ENCODE measurements at places on chromosomes 2 and 18.

DNA sequence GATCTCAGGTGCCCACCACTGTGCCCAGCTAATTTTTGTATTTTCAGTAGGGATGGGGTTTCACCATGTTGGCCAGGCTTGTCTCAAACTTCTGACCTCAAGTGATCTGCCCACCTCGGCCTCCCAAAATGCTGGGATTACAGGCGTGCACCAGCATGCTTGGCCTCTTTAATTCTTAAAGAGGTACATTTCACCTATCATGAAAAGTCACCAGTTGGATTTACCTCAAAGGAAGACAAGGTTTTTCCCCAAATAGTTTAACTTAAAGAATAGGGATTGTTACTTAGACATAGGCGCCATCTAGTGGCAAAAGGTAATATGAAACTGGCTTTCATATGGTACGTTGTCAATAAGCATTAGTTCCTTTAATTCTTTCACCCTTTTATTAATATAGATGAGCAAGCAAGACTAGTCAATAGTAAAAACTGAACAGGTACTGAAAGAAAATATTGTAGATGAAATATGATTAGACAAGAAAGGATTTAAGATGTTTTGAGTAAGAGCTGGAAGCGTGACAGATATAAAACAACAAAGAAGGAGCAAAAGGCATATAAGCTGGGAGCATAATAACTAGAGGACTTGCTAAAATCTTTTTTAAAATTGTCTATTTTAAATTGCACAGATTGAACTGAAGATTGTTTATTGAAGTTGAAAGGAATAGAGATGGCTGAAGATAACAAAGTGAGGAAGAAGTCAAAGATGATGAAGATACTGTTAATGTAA lies 35.0 kb upstream of the PSMD14 start:
- peak; percentile 45 for DNase-seq

DNA sequence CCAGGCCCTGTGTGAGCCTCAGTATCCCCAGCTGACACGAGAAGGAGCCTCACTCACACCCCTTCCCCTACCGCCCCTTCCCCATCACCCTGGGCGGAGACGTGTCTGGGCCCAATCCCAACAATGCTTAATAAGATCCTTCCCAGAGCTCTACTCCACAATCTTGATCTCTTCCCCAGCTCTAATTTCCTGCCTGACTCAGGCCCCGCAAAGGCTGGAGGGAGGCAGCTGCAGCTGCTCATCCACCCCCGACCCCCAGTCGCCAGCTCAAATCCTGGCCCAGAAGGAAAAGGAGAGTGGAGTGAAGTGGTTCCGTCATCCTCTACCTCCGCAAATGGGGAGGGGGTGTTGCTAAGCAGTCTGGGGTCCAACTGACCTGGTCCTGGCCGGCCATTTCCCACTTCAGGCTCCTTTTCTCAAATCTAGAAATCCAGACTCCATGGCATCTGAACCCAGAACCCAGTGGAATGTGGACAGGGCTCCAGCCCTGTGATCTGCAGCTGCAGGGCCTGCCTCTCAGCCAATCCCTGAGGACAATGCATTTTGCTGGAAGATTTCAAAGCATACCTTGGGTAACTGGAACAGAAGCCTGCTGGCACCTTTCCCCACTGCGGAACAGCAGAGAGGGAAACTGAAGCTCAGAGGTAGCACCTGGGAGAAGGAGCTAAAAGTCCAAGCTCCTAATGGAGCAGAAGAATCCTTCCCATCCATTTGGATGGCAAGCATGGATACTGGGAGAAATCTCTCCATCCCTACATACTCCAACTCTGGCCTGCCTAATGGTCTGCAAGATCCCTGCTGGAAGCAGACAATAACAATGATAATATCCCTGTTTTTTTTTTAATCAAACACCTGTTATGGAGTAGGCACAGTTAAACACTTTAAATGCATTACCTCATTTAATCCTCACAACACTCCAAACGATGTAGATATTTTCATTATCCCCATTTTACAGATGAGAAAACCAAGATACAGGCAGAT lies 5.6 kb upstream of the TNS1 start:
- DNase-seq = no peak

GRCh38 chr2:27720004-27720551 lies 51.4 kb upstream of the MRPL33 start:
- DNase-seq = no peak

GRCh38 chr2:225630824-225631533 lies 231.5 kb downstream of the NYAP2 start:
- DNase-seq = no peak

- no peak for DNase-seq
Observed at GRCh38 chr2:96213379-96213778, 4.8 kb upstream of the STARD7 start.

DNA sequence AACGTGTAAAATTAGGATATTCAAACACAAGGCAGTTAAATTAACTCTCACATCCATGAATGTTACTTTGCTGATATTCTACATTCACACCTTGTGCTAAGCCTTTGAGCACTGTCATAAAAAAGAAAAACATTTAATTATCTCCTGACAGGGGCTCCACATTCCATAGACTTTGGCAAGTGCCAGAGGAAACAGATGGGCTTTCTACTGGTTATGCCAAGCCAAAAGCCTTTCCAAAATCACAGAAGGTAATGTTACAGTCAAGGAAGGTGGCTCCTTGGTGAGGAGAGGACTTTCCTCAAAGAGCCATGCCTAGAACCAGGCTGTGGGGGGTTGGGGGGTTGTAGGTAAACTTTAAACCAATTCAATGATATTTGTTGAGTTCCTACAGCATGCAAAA lies 12.4 kb downstream of the MYO5B start:
- no peak for DNase-seq

DNA sequence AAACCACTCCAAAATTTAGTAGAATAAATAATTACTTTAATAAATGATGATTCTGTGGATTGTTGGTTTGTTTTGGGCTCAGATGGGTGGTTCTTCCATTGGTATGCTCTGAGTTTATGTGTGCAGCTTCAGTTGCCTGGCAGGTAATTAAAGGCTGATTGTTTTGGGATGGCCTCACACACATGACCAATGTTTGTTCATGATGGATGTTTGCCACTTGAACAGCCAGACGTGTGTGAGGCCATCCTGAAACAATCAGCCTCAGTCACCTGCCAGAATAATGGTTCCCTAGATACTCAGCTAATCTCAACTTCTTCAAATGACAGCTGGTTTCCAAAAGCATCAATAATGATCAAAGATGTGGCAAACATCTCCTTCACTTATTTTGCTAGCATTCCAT lies 352.5 kb upstream of the GULP1 start:
- DNase-seq = no peak

GRCh38 chr18:56067214-56067894 lies 479.4 kb upstream of the TCF4 start:
- DNase-seq = no peak

GRCh38 chr2:28231110-28231631 lies 161.5 kb upstream of the FOSL2 start:
- no peak for DNase-seq

- no peak for DNase-seq
Observed at GRCh38 chr2:236963631-236964182, 122.0 kb upstream of the COPS8 start.

- DNase-seq = no peak
Observed at GRCh38 chr2:175152242-175152641, 15.8 kb downstream of the ATF2 start.

- no peak for DNase-seq
Observed at GRCh38 chr2:212028798-212029394, 509.7 kb downstream of the ERBB4 start.

DNA sequence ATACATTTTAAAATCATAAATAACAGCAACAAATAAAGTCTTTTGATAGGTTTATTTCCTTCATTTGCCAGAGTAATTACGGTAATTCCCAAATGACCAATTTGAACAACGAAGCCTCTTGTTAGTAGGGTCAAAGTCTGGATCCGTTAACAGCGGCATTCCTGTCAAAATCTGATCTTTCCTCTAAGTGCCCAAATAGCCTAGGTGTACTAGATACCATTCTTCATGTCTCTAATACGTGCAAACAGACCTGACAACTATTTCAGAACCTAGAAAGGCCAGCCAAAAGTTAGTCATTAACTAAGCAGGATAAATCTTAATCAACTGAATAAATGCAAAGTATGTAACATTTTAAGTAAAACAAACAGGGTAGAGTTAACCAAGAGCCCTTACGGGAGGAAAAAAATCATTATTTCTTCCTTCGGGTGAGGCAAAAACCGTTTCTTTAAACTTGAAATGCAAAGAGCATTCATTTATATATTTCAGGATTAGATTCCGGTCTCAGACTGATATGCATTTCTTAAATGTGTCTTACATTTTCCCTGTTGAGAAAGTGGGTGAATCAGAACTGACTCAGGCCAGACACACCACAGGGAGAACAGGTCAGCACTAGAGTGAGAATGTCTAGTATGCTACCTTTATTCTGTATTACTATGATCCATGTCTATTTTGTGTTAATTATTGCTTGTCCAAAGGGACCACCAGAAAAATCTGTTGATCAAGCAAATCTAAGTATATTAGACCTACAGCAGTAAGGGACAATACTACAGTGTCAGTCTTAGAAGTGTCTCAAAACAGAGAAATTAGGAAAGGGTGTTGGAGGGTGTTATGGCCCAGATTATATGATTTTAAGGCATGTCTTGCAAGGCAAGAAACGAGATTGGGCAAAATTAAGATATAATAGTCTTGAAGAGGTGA lies 141.5 kb upstream of the NDUFV2 start:
- DNase-seq = no peak

DNA sequence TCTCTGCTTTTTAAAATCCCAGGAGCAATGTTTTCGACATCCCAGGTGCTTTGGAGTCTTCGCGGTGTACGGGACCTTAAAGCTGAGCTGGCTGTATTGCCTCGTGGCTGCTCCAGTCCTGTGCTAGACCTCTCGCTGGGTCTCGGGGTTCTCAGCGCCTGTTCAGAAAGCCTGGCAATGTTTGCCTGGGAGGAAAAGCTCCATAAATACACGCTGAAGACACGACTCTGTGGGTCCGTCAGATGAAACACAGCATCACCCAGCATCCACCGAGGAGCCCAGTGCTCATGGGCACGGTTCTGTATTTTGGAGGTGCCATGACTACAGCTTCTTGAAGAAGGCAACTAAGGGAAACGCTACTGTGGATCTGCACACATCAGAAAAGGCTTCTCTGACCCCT lies 21.6 kb downstream of the MBP start:
- no peak for DNase-seq

DNA sequence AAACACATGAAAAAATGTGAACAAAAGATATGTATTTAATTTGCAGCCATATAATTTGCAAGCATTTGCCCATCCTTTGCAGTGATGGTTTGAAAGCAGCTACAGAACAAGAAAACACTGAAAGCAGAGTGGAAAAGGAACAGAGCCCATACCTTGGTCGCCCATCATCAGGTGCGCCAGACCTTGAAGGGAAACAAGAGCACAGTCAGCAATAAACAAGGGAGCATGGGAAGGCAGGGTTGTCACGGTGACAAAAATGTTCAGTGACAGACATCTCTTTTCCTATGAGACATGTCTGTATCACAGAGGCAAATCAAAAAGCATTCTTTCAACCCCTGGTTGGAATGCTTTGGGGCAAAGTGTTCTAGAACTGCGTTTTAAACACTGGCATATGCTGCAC lies 109.4 kb downstream of the NRXN1 start:
- no peak for DNase-seq

- no peak for DNase-seq
Observed at GRCh38 chr2:60275958-60276357, 277.5 kb downstream of the BCL11A start.

DNA sequence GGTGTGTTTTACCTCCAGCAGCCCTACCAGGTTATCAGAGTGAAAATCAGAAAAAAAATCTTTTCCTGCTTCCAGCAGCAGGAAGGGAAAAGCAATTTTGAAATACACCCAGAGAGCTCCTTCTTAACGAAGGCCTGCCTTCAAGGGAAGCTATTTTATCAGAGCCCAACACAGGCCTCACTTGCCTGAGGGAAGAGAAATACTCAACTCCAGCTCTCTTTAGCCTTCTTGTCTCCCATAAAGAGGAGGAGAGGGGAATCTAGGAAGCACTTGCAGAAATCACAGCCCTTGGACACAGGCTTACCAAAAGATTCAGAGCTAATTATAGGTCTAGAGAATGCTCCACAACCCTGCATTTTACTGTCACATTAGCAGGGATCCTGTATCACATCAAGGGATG lies 896.1 kb upstream of the CNTNAP5 start:
- DNase-seq = no peak

GRCh38 chr2:214103276-214104001 lies 307.4 kb upstream of the VWC2L start:
- no peak for DNase-seq

- peak; percentile 22 for DNase-seq
Observed at GRCh38 chr2:219296631-219297391, 12.4 kb downstream of the PTPRN start.

- DNase-seq = no peak
Observed at GRCh38 chr2:11790228-11790627, 43.8 kb downstream of the LPIN1 start.
